ENCODE measurements at places on chromosomes 13 and 19.

DNA sequence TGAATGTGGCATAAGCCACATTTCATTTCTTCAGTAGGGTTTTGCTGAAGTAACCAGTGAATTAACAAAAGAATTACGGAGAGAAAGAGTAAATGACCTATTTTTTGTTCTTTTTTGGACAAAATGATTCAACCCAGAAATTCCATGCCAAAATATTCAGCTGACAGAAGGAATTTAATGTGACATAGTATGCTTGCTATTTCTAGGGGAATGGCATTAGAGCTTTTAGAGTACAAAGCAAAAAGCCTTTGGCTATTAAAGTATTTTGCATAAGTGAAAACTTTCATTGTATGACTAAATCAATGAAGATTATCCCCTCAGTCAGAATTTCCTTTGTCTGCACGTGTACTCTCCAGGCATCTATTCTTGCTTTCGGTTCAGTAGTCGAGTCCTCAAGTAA, 465.3 kb downstream of the COG6 start:
- no peak for DNase-seq

GRCh38 chr13:21074546-21074945, 13.2 kb upstream of the LATS2 start:
- no peak for DNase-seq

DNA sequence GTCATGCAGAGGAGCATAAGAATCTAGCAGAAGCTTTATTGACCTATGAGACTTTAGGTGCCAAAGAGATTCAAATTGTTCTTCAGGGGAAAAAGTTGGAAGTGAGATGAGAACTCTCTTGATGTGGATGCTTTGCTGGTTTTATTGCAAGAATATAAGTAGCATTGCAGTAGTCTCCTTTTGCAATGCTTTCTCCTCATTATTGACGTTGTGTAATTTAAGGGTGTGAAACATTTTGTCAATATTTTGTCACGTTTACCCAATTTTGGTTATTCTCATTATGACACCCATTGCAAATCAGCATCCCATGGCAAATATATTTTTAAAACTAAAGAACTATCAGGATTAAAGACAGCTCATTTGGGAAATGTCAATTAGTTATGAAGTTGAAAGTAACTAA, 11.9 kb upstream of the LILRB5 start:
- DNase-seq = no peak

GRCh38 chr13:89407357-89407756, 1736.2 kb downstream of the SLITRK5 start:
- no peak for DNase-seq

DNA sequence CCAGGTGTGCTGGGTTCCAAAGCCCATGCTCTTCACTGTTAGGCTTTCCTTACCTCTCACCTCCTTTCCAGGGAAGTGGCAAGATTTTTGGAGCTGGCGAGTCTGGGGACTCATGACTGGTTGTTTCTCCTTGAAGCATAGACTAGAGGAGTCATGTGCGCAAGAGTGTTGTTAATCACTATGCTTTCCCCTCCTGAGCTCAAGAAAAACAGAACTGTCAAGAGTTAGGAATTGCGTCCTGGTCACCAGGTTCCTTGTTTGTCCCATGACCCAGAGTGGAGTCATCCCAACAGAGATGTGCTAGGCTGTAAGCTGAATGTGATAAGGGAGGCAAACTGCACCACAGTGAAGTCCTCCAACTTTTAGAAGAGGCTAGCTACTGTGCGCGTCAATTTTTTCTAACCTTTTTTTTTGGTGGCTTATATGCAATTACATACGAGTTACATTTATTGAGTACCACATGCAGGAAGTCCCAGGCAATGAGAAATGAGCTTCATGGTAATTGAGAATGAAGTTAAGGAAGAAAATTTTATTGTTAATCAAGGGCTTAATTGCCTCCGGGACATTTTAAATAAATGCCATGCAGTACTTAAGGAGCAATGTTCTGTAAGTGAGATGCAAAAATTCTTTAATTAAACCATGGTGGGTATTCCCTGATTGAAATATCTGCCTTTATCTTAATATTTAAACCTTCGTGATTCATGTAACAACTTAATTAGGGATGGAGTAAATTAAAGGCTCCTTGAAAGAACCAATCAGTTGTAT, 233.9 kb downstream of the ZIC5 start:
- DNase-seq = no peak

DNA sequence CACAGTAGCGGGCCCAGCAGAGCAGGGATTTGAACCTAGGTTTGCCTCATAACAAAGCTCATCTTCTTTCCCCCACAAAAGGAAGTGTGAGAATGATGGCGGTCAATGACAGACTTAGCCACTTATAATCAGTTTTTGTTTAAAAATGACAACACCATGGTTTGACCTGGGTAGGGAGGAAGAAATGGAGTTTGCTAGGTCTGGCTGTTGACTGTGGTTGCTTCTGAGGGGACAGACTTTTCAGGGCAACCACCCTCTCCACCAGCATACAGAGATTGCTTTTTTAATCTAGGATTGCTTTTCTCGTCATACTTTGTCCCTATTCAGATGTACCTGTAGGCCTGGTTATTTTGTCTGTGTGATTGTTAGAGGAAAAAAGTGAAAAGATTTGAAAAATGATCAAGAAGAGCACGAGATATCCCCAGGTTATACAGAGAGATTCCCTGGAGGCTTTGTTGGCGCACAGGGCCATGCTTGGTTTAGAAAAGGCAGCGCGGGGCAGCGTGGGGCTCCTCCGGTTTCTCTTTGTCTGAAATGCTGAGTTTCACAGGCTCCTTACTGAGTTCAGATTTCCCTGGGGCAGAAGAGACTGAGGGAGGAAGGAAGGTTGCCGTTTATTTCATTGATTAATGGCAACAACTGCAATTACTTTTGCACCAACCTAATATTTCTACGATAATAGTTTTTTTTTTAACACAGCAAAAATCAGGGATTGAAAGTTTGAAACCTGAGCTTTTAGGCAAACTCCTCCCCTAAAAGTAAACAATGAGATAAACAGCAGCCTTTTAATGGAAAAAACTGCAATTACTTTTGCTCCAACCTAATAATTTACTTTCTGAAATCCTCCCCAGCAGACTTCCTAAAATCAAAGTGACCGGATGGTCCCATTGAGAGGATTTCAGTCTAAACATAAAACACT, 97.0 kb upstream of the RNF113B start:
- DNase-seq = no peak
